ENCODE measurements at places on chromosomes 3 and 15. TPM values are rescaled to one million over a fixed set of nuclear protein-coding genes. Genes with fewer than 3 reads are reported as not detected.
A peak's percentile ranks its signal among the peaks of the same experiment; 100 is the strongest.

The ESYT3 gene
- total RNA-seq: not detected

- no peak for DNase-seq
These were observed 109.7 kb downstream of the MFSD1 start for GRCh38 chr3:158911586-158911985.

DNA sequence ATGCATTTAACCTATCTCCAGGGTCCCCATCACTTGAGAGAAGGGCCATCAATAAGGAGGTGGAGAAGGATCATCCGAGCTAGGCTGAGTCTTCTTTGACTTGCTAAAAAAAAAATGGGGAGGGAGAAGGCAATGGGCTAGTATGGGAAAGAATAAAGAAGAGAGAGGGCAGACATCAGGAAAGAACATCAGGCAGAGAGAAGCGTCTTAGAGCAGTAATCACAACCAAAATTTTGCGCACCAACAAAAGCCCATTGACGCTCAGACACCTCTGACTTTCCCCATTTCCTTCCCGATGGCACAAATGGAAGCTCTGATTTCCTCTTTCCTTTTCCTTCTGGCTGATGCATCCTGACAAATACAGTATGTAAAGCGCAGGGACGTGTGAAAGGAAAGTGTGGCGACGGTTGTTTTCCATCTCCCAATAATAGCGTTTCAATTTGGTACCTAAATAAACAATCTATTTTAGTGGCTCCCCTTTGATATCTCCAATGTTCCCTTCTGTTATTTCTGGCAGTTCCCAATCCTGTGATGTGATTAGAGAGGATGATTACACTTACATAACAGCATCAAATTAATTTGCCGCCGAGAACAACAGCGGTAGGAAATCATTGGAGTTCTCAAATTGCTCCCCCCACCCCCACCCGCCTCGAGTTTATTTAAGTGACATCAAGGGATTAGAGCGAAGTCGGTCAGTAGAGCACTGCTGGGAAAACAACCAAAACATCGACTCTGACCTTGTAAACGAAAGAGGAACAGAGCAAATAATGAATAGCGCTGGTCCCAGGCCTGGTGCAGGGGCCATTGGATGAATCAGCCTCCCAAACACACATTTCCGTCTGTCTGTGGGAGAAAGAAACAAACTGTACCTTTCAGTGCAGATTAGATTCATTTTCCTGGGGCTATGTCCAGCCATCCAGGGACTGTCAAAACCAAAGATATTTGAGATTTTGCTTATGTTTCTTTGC, 273.3 kb upstream of the ICE2 start:
- peak; percentile 82 for DNase-seq

GRCh38 chr3:68249265-68249664, 594.9 kb upstream of the SUCLG2 start:
- no peak for DNase-seq

Measured in lung microvascular endothelial cell (primary cell).